ENCODE measurements at places on chromosomes 2 and 18.

DNA sequence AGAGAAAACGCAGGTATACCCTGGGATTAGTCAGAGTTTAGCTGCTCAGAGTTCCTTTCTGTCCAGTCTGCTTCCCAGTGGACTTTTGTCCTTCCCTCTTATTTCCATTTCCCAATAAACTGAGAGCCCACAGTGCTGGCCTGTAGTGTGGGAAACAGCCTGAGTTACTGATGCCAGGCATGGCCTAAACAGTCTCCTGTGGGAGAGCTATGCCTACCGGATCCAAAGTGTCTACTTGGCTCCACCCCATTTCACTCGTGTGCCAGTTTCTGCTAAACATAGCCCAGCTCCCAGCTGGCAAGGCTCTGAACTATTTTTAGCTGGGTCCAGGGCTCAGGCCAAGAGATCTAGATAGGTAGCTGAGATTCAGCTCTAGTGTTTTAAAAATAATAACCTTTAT, 15.6 kb upstream of the PPP1CB start:
- peak; percentile 27 for DNase-seq

- DNase-seq = peak; percentile 8
Measured at GRCh38 chr2:37454851-37455762, 110.7 kb downstream of the QPCT start.

DNA sequence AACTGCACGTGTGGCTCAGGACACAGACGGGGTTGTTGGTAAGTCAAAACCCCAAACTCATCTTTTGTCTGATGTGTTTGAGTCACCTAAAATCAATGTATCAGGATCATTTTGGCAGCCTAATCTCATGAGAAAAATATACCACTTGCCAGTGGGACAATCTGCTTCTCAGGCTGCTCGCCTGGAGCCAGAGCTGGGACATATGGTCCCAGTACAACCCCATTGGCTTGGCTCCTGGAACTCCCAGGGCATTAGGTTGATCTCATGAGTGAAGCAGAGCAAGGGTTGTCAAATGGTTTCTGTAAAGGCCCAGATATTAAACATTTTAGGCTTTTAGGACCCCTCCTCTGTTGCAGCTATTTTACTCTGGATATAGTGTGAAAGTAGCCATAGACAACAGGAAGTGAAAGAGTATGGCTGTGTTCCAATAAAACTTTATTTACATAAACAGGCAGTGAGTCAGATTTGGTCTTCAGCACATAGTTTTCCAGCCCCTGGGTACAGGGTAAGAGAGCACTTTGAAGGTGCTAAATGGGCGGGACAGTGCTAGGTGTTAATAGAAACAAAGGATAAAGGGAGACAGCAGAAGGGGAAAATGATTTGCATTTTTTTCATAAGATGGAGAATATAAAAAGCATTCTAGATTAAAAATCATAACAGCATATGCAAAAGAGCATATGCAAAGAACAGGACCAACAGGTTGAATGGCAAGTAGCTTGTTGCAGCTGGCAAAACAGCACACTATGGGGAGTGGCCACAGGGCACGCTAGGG, 290.8 kb downstream of the KCNS3 start:
- DNase-seq = no peak

DNA sequence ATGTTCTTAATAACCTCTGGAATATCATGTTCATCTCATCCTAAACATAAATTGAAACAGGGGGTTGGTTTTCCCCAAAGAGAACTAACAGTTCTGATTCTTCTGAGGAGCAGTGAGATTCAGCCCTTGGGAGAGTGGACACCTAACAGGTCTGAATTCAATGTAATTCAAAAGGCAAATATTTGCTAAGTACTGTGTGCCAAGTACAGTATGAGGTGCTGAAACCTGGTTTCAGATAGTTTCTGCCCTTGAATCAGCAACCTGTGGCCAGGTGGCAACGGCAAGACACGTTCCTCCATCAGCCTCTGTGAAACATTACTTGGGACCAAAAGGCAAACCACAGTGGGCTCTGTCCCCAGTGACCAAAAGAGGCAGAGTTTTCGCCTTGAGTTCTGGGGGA, 1.3 kb downstream of the LRRC30 start:
- DNase-seq = no peak

DNA sequence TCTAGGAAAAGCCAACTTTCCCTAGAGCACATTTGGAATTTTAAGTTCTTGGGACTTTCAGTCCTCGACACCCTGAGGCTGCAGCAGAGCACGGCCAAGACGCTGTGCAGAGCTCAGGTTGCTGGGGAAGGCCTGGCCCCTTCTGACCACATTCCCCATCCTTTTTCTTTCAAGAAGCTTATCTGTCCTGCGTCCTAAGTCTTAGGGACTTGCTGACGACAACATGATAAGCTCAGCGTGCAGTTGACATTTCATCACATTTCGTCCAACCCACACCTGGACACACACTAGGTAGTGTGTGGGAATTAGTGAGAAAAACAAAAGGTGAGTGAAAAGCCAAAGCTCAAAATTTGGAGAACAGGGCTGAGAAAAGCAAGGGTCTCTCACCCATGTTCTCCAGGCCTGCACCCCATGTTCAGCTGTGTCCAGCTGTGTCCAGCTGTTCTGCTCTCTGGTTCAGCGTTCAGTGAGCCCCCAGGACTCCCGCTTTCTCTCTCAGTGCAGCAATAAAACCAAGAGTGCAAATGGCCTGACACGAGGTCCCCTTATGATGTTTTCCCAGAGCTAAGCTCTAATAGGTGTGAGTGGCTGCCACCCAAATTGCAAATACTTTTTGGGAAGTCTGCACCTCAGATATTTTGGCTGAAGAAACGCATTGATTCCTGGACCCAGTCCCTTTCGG, 101.9 kb downstream of the RGPD3 start:
- DNase-seq = no peak
